ENCODE measurements at places on chromosomes 7 and 10.

- no peak for DNase-seq
Measured at GRCh38 chr10:110613996-110614495, 30.1 kb upstream of the RBM20 start.

- no peak for DNase-seq
Measured at GRCh38 chr10:60025279-60025678, 118.9 kb upstream of the CCDC6 start.

GRCh38 chr7:123151443-123151842, 48.3 kb downstream of the SLC13A1 start:
- DNase-seq, result no peak

- DNase-seq, result no peak
Measured at GRCh38 chr10:68110027-68110426, 739 bp downstream of the MYPN start.

DNA sequence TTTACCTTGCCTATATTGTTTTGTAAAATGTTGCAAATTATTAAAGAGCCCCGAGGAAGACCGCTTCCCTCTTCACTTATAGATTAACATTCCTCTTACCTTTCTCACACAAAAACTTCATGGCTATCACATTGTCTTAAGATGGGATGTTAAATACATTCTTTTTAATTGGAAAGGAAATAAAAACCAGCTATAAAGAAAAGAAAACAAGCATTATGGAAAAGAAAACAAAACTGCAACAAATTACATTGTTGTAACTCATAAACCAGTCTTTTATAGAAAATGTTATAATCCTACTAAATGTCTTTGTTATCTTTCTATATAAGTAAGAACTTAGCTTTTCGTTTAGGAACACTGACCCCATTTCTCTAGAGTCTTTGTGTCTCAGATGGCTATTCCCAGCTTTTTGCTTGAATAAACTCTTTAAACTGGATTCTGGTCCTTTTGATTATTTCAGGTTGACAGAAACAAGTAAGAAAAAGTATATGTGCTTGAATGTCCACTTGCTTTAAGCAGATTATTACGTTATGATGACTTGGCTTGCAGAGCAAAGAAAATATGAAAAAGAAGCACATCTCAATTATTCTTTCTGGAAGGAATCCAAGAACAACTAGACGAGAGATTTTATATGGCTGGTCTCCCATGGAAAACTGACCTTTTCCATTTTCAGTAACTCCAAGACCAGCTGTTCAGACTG, 128.2 kb downstream of the AKR1D1 start:
- no peak for DNase-seq

- no peak for DNase-seq
Measured at GRCh38 chr7:44217852-44218402, 17.1 kb downstream of the YKT6 start.

DNA sequence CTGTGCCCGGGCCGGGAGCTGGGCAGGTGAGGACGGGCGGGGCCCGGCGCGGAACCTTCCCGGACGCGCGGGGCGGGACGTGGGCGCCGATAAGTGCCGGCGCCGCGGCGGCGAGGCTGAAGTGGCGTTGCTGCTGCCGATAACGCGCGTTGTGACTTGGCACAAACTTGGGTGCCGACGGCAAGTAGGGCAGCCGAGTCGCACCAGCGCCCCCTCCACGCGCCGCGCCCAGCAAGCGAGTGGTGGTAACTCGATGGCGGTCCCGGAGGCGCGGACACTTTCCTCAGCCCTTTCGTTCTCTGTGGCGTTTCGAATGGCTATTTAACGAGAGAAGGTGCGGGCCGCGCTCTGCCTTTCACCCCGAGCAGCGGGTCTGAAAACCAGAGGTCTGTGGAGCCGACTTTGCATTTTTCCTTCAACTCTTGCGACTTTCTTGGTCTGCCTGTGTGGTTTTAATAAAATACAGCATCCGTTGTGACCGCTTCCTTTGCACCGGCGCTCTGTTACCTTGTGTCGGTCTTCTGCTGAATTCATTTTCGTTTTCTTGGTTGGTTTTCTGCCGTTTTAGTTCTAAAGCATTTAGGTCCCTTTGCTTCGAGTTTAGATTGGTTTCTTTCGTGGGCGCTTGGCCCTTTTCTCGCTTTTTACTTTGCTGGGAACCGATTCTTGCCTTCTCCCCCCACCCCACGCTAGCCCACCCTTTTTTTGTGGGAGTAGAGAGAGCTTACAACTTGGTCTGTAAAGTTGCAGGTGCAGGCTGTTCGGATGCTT, 701 bp downstream of the STK17A start:
- DNase-seq, result peak; percentile 61

DNA sequence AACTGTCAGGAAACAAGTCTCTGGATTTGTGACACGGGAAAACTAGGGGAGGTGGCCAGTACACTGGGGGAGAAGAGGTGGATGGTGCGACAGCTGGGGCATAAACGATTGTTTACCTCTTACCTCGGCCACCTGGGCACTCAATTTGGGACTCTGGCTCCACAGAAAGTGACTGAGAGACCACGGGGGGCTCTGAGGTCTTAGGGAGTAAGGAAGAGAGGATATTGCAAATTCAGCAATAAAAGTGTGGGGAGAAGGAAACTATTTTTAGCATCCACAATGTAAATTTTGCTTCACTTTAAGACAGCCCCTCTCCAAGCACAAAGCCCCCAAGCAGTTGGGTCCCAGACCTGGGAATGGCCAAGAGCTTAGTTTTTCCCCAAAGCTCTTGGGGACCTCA, 440.5 kb downstream of the GRID1 start:
- DNase-seq, result no peak

DNA sequence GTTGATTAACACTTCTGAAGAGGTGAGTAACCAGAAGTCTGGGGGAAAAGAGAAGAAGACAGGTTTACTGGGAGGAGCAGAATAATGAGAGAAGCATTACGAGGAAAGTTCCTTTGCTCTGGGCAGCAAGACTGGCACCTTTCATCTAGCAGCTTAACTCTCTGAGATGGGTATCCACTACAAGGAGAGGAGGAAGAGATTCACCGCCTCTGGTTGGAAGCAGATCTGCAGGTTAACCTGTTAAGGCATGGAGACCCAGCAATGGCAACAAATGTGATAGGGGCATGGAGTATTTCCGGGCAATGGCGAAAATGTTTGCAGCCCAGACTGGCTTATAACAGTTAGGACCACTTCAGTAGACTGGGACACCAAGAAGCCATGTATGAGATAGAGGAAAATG, 162.2 kb downstream of the TFEC start:
- no peak for DNase-seq

- no peak for DNase-seq
Measured at GRCh38 chr10:101000127-101000914, 713 bp downstream of the LZTS2 start.

- DNase-seq, result no peak
Measured at GRCh38 chr10:57102236-57102635, 741.2 kb upstream of the ZWINT start.

- no peak for DNase-seq
Measured at GRCh38 chr10:63711361-63711760, 190.2 kb downstream of the REEP3 start.

DNA sequence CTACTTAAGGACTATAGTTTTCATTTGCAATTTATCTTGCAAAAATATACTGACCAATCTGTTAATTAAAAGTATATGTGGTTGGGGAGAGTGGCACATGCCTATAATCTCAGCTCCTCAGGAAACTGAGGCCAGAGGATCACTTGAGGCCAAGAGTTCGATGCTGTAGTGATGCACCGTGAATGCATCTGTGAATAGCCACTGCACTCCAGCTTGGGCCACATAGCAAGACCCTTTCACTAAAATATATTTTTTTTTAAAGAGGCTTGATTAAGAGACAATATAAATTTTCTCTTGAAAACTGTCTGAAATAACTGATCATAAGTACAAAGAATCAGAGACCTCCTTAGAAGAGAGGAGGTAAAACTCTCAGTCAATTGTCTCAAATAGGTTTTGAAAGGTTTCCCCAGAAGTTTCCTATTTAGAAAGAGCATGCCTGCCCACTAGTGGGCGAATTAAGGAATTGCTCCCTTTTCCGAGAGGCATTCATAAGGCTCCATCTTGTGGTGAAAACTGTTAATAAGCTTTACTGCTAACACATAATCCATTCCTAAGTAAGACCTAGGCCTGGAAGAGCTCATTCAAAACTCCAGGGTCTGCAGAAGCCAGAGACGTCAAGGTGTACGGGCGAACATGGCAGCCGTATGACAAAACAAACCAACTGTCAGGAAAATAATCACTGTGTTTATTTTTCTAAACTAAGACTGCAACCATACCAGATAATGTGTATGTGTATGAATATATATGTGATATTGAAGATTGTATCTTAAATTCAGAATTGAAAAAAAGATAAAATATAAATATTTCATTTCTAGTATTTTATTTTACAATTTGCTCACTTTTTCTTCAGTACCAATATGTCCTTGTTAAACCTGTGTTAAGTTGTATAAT, 6.8 kb upstream of the TAS2R40 start:
- DNase-seq, result no peak

DNA sequence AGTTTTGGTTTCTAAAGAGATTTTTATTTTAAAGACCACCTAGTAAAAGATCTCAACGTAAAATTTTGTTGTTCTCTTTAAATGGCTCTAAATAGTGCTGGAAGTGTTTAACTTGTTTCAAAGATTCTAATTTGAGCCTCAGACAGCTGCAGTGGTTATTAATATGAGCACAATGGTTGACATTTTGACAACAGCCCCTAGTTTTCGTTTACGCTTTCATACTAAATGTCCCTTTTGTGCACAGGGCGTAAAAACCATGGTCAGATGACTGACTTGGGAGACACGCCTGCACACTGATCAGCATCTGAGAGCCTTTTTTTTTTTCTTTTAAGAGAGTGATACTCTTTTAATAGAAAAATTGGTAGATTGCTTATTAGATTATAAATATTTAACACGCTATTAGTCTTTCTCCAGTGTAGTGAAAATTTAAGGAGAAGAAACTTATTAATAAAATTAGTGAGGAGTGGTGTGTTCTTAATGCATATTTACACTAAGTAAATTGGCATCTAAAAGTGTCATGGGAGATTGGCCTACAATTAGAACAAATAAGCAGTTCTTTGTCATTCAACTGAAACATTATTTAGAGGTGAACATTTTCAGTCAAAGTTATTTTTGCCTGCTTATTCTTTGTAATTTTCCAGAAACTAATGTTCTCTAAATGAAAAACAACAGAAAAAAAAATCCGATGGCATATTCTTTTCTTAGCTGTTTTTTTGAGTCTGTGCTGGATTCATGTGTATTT, 182.8 kb upstream of the PHYHIPL start:
- DNase-seq, result no peak
